Activated CD4-positive, CD25-positive, alpha-beta regulatory T cell (primary cell): ENCODE measurements at places on chromosomes 11 and 22.
A peak's percentile ranks its signal among the peaks of the same experiment; 100 is the strongest.

- peak; percentile 50 for DNase-seq
These were observed at the start of gene DAGLA for GRCh38 chr11:61679893-61680621. DAGLA (plus strand) TSS chr11:61680391; CDS start chr11:61720156, 39,765 bp downstream.

- no peak for DNase-seq
These were observed 197.9 kb upstream of the BDNF start for GRCh38 chr11:27898166-27898565.

DNA sequence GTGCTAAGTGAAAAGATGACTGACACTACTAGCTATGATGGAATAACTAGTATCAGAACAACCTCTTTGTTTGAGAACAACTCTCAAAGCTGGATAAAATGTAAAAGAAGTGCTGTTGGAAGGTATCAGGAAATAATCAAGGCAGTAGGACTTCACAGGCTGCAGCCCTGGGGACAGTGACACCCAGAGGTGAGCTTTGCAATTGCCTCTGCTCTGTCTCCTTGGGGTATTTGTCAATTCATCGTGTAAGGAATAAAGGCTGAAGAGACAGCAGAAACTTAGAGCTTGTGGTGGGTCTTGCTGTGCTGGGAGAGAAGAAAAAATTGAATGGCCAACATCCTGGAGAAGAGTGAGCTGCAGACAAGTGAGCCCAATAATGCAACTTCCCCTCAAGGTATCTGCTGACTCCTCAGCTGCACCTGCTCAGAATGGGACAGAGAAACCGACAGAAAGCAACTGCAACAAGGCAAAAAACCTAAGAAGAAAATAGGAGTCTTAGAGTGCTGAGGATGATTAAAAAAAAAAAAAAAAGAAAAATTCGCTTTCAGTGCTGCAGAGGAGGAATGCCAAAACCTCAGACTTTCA is 141.1 kb downstream of the RCN1 start:
- DNase-seq = no peak

DNA sequence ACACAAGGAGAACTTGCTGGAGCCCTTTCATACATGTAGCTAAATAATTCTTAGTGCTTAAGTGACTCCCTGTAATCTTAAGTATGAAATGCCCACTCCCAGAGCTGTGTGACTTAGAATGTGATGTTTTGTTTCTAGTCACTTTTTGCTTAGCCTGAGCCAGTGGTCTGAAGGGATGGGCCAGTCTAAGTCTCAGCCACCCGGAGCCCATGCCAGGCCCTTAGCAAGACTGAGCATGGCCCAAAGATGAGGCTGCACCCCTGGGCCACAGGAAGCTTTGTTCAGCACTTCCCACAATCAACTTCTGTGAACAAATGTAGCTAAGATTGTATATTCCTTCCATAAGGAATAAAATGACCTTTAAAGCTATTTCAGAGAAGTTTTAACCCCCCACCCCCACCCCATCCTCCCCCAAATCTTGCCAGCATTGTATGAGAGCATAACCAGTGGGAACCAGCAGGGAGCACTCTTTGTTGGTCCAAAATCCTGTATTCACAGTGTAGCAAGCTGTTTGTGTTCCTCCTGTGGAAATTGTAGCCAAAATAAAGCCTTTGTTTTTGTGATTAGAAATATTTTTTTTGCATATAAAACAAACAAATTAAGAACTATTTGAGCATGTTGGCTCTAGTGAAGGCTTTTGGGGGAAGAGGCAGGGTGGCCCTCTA is 73.8 kb upstream of the GAL start:
- no peak for DNase-seq

DNA sequence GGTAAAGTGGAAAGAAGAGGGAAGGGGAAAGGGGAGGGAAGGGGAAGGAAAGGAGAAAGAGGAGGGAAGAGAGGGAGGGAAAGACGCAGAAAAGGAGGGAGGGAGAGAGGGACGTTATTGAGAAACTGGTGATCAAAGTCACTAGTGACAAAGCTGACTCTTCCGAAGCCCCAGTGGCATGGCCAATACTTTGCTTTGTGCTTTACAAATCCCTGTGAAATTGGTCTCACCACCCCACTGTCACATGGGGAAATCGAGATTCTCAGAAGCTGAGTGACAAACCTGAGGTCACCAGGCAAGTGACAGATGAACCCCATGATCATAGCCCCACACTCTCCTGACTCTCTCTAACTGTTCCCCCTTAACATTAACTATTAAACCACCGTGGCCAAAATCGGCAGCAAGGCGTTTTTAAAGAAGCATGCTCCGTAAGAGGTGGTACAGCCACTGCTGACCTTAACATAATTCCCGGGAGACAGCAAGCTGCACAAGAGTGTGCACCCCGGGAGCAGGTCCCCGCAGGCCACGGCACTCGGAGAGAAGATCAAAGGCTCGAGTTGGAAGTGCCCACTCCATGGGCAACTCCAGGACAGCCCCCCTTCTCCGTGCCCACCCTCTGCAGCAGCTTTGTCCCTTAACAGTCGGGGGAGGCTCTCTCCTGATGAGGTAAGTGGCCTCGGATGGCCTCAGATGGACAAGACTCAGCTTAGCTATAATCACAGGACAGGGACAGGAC is 34.8 kb downstream of the CELSR1 start:
- no peak for DNase-seq

- no peak for DNase-seq
These were observed 605 bp upstream of the FDX1 start for GRCh38 chr11:110428956-110429730.

- DNase-seq = no peak
These were observed 1.3 kb upstream of the BTBD18 start for GRCh38 chr11:57752954-57753353.

GRCh38 chr11:134557571-134558257 is 145.7 kb upstream of the B3GAT1 start:
- no peak for DNase-seq

GRCh38 chr11:119361056-119361787 is 14.7 kb upstream of the MFRP start:
- no peak for DNase-seq

DNA sequence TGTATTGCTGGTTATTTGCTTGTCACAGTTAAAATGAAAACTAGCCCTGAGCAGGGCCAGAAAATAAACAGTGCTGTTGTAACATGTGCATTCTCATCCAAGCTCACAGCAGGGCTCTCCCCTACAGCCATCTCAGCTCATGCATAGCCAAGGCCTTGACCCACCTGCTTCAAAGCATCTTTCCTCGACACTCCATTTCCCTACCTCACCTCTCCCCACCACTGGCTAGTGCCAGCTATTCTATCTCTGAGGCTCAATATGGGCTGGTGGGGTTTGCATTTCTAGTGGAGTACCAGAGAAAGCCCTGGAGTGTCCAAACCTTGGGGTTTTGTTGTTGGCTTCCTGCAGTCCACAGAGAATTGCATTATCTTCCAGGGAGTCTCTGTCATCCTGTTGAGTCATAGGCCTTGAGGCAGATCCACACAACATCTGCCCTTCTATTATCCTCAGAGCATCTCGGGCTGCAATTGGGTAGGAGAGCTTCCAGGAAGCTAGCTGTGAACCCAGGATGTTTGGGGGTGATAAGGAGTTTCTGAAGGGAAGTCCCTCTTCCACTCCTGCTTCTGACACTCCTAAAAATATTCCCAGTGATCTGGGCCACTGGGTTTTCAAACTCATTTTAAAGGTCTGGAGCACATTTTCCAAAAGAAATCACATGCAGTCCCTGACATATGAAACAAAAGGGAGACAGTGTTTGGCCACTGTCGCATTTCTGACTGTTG is 36.1 kb upstream of the AMOTL1 start:
- no peak for DNase-seq

GRCh38 chr11:89504270-89504669 is 13.1 kb upstream of the NOX4 start:
- no peak for DNase-seq

DNA sequence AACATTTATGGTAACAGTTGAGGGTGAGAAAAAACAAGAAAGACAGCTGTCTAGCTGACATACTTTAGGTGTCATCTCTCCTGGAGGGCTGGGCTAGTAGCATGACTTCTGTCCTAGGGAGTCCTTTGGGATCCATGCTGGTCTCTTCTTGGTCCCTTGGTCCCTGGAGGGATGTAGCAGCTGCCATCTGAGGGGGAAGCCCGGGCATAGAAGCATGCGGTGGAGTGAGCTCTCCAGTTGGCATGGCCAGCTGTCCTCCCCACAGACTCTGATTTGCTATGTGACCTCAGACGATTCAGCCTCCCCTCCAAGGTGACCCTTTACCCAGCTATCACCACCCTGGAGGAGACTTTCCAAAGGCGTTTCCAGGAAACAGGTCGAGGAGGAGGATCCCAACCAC is 28.7 kb downstream of the POU2F3 start:
- DNase-seq = no peak

GRCh38 chr22:25482868-25483639 is 81.4 kb upstream of the GRK3 start:
- DNase-seq = no peak

DNA sequence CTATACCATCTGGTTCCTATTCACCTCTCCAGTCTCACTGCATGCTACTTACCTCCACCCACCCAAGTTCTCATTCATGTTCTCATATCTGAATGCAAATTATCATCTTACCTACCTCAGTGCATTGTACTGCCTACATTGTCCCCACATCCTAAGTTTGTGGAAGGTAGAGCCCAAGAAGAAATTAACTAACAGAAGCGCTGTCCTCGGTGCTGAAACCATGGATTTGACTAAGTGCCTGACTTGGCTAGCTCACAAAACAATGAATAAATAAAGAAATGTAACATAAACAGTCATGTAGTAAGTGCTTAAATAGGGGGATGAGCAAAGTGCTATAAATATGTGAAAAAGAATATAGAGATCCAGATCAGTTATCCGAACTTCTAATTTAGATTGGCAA is 63.2 kb downstream of the GRIA4 start:
- DNase-seq = no peak

GRCh38 chr11:13042873-13043342 is 33.8 kb downstream of the RASSF10 start:
- DNase-seq = no peak

GRCh38 chr11:126592496-126593410 is 237.3 kb downstream of the ST3GAL4 start:
- DNase-seq = no peak

GRCh38 chr11:74786574-74786973 is 37.9 kb downstream of the RNF169 start:
- DNase-seq = no peak

- no peak for DNase-seq
These were observed 1.9 kb downstream of the MS4A10 start for GRCh38 chr11:60786811-60787567.

DNA sequence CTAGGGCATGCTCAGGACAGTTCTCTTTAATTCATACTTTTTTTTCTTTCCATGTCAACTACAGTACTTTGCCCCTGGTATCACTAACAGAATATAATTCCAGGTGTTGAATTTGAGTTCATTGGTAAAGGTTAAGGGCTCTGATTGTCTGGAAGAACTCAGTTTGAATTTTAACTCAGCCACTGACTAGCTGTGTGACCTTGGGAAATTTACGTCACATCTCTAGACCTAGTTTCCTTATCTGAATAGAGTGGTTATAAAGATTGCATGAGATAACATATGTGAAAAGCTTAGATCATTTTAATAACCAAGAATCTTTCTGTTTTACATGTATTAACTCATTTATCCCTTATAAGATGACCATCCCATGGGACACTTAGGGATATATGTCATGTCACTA is 15.8 kb upstream of the ZC3H12C start:
- no peak for DNase-seq

DNA sequence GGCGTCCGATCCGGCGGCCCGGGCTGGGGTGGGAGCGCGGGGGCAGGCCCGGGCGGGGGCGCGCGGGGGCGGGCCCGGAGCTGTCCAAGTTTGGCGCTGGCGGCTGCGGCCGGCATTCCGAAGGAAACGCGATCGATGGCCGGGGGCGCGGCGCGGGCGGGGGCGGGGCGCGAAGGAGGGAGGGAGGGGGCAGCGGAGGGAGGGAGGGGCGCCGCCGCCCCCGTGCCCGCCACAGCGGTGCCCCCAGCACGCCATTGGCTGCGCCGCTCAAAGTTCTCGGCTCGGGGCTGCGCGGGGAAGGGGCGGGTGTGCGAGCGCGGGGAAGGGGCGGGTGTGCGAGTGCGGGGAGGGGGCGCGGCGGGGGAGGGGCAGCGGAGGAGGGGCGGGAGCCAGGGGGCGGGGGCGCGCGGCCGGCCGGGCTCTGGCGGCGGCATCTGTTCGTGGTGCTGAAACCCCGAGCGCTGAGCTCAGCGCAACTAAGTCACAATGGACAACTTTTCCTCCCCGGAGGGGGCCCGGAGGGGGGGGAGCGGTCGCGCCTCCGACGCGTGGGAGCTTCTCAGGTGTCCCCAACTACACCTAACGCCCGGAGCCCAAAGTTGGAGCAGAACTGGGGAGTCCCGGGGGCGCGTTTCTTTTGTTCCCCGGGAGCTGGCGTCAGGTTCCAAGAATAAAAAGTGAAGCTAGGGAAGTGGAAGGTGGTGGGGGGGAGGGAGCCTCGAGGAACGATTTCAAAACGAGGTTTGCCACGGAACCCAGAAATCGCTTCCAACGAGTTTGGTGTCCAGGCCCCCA is 2.2 kb downstream of the PHF21B start:
- no peak for DNase-seq

DNA sequence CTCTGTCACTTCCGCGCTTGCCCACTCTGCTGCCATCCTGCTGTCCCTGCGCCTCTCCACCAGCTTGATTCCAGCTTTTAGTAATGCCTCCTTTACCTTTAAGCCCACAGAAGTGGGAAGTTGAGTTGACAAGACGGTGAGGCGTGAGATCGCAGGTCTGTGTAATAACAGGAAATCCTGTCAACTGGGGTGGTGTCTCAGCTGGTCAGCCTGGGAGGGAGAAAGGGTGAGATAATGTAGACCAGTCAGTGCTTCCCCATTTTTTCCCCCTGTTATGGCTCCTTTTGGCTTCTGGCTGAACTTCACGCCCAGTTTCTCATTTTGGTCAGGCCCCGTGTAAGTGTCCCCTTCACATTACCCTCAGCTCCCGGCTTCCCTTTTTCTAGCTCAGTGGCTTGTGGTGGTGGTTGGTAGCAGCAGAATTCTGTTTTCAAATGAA is 98.9 kb downstream of the TRAF6 start:
- DNase-seq = no peak

GRCh38 chr11:77027275-77027674 is 6.9 kb upstream of the B3GNT6 start:
- no peak for DNase-seq

DNA sequence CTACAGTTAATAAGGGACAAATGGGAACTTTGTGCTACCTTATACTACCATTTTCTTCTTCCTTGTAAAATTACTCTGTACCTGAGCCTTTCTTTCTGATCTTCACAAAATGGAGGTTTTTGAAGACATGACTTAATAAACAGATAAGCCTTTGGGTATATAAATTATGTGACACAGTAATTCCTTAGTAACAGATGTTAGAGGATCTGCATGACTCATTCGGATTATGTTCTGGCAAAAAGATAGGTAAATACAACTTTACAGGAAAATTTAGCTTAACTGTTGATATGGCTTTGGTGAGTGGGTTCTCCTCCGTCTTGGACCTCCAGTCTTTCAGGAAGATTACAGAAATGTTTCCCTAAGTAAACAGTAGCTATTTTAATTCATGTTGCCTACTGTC is 61.8 kb downstream of the BID start:
- DNase-seq = no peak

- DNase-seq = no peak
These were observed 258.9 kb downstream of the SWAP70 start for GRCh38 chr11:9922806-9923205.
